ENCODE measurements at places on chromosomes 4 and X.
A peak's percentile ranks its signal among the peaks of the same experiment; 100 is the strongest.

- peak; percentile 67 for DNase-seq
Observed at GRCh38 chr4:65983061-65983460, 312.8 kb upstream of the EPHA5 start.

- no peak for DNase-seq
Observed at GRCh38 chrX:41457613-41458192, 10.6 kb downstream of the NYX start.

DNA sequence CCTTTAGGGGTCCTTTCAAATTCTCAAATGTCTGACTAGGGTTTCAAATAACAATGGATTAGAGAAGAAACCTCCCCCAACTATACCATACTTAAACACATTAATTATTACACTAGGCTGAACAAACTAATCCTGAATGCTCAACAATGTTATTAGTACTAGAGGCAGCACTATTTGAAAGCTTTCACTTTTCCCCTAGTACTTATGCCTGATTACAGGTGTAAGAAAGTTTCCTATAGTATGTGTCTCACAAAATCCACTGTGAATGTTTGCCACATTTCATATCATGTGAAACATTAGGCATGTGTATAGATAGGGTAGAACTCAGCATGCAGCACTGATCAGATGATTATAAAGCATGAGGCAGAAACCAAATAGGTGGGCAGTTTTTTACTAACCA lies 336.2 kb downstream of the ZNF674 start:
- DNase-seq, result no peak

GRCh38 chrX:134658002-134658759 lies at the start of gene PLAC1:
Gene PLAC1, minus strand, starts transcription at chrX:134658471. Its CDS starts 91,789 bp downstream, at chrX:134566682.
- DNase-seq, result no peak

DNA sequence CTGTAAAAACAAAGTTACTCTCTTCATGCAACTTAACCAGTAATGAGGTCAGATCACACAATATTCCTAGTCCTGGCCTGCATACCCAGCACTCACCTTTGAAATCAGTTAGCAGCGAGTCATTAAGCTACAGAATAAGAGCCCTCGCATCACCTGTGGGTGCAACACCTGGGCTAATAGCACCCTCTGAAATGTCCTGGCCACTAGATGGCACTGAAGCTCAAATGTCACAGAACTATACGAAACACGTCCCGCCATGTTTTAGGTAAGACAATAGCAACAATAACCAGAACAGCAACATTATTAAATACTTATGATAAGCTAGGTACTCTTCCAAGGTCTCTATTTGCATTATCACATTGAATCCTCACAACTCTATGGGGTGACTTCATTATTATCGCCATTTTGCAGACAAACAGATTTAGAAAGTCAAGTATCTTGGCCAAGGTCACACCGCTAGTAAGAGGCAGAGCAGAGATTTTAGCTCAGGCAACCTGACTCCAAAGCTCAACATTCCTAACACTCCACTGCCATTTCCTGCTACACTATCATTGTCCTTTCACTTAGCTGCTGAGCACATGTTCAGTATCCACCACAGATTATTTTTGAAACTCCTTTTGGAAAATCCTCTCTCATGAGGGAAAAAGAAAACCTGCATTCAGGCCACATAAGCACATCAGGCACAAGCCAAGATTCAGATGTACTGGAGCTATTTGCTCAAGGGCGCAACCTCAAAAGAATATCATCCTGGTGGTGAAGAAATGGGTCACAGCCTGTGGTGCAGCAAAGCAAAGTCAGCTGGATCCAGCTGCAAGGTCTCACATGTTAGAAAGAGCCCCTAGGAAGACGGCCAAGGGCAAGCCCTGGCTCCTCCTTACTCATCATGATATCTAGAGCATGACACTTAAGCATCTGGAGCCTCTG lies 59.5 kb upstream of the KDR start:
- no peak for DNase-seq

GRCh38 chrX:120761810-120762209 lies 113.9 kb downstream of the CT47B1 start:
- peak; percentile 44 for DNase-seq

DNA sequence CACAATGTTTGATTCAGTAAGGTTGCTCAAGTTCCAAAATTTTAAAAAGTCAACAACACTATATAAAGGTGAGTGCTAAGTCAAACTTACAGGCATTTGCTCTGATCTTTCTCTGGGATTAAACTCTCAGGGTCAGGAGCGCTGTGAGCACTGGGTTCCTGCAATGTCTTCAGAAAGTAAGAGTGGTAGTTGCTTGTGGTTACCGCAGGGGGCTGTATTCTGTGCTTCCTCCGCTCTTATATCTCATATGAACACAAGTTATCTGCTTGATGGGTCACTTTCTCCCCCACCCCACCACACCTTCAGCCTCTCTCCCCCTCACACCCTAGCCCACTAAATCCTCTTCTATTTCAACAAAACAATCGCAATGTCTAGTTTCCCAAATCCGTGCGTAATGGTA lies 116.4 kb upstream of the IGSF1 start:
- DNase-seq, result no peak

DNA sequence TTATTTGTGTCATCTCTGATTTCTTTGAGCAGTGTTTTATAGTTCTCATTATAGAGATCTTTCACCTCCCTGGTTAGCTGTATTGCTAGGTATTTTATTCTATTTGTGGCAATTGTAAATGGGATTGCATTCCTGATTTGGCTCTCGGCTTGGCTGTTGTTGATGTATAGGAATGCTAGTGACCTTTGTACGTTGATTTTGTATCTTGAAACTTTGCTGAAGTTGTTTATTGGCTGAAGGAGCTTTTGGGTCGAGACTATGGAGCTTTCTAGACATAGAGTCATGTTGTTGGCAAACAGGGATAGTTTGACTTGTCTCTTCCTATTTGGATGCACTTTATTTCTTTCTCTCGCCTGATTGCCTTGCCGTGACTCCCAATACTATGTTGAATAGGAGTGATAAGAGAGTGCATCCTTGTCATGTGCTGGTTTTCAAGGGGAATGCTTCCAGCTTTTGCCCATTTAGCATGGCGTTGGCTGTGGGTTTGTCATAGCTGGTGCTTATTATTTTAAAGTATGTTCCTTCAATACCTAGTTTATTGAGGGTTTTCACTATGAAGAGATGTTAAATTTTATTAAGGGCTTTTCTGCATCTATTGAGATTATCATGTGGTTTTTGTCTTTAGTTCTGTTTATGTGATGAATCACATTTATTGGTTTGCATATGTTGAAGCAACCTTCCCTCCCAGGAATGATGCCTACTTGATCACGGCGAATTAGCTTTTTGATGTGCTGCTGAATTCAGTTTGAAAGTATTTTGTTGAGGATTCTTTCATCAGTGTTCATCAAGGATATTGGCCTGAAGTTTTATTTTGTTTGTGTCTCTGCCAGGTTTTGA lies 72.7 kb upstream of the BOD1L1 start:
- no peak for DNase-seq
